Suprapubic skin (tissue), 4 donors: ENCODE measurements at places on chromosomes 11 and 22.

DNA sequence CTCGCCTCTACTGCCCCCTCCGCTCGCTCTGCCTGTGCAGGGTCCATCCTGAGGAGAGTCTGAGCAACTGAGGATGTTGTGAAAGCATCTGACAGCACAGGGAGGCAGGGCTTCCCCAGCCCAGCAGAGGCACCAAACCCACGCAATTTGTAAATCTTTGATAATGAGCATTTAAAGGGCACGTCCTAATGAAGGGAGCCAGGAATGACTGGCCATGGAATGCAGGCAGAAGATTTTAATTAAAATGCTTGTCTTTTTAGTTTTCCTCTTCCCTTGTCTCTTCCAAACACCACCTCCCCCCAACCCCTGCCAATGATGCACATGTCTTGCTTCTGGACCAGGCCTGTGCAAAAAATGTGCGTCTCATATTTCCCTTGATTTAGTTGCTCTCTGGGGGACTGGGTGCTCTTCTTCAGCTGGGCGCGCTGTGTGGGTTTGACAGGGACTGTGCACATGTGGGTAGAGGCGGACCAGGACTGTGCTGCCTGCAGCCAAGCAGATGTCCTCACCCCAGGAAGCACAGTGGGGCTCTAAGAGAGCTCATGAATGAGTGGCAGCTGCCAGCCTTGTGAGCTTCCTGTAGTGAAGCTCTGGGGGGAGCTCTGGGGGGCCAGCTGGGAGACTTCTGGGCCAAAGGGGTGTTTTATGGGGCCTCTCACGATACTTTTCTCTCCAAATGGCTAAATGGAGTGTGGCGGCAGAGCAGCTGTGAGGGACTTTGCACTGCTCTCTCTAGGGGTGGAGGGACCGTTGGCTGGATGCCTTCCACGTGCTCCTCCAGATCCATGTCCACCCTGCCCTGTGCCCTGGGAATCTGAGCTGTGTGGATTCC is 273.5 kb downstream of the ST3GAL4 start:
- DNase-seq = no peak

DNA sequence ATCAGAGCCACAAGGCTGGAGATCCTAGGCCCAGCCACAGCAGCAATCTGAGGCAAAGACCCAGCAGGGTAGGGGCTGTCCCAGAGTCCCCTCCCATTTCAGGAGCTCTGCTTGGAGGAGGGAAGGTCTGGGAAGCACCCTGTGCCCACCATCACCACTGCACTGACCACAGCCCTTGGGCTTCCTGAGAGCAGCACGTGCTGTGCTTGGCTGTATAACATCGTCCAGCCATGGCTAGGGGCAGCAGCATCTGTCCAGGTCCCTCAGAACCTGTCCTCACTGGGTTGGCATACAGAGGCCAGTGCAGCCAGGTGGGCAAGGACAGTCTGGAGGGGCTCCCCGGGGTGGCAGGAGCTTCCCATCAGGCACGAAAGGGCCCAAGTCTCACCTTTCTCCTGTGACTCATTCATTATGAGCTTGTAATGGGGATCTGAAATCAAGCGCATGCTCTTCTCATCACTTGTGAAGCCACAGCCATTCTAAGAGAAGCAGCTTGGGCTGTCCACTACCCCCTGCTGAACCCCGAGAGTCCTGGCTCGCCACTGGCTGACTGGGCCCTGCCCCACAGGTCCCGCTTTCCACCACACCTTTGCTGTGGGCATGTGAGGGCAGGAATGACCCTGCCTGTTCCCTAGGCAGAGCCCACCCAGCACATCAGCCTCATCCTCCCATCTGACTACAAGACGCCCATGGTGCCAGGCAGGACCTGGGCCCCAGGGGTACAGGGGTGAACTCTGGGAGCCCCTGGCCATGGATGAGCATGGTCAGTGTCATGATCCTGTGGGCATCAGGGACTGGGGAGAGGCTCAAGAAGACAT is 83.3 kb downstream of the MED15 start:
- no peak for DNase-seq

DNA sequence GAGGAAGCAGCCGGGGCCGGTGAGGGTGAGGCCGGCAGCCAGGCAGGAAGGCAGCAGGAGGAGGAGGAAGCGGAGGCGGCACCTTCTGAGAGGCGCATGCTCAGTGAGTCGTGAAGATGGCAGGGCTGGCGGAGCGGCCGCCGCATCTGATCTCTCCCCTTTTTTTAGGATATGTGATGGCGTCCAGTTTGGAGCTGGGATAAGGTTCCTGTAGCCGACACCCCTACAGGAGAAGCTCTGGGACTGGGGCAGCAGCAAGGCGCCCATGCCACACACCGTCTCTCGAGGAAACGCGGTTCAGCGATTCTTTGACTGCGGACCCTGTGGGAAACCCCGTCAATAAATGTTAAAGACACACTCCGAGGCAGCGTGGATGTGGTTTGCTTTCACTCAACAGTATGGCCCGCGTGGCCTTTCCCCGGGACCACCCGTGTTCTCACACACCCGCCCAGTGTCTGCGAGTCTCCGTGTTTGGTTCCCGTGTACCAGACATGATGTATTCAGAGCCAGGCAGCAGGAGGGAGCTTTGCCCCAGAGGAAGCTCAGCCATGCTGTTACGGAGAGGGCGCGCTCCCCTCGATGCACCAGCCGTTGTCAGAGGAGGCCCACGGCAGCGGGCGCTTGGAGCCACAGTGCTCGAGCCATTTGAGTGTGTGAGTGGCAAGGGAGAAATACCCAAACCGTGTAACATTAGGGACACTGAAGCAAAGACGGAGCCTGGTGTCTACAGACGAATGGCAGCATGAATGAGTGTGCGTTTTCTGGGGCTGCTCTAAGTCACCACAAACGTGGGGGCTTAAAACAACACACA is 27.7 kb upstream of the PARVB start:
- DNase-seq = peak; percentile 81

DNA sequence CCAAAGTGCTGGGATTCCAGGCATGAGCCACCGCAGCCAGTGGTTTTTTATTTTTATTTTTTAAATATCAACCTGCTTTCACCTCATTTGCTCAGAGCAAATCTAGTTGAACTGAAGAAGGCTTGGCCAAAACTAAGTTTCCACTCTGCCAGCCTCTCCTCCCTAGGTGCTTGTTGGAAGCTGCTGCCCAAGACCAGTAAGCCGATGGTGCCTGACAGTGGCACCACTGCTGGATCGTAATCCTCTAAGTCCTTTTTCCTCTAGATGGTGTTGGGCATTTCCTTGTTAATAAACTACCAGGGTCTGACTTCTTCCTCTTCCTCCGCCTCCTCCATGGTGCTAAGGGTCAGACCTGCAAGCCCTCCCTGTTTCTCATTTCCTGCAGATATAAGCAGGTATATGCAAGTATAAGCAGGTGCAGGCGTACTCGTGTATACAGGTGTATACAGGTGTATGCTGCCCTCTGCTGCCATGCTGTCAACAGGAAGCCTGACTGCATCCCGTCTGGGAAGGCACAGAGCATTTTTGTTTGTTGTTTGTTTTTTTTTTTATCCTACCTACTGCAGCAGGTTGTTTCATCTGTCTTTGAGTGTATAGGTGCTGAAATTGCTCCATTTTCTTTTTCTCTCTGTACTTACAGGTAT is 1.6 kb downstream of the NADSYN1 start:
- peak; percentile 45 for DNase-seq

- no peak for DNase-seq
Measured at GRCh38 chr22:36425977-36426523, 38.3 kb upstream of the MYH9 start.

DNA sequence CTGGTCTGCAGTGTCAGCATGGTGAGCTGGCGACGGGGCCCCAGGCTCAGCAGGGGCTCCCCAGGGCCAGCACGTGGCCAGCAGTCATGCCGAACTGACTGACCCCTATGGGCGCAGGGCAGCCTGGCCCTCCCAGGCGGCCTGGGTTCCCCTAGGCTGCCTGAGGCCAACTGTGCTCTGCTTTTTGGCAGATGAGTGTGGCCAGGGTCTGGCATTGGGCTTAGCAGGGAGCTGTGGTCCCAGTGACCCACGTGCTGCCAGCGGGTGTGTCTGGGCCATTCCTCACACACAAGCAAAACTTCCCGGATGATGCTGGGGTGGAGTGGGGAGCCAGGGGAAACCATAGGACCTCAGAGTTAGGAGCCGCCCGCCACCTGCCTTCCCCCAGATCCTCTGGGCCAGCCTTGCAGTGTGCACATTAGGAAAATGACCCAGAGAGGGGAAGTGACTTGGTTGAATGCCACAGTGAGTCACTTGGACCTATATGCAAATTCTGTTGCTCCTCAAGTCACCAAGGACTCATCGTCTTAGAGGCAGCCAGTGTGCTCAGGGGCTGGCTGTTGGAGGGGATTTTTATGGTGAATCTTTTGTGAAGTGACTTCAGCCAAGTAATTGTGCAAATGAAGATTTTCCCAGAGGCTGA is 6.5 kb downstream of the ADORA2A start:
- no peak for DNase-seq

- peak; percentile 48 for DNase-seq
Measured at GRCh38 chr11:44450295-44450932, 115.0 kb upstream of the CD82 start.

- no peak for DNase-seq
Measured at GRCh38 chr11:47376525-47377371, 1.6 kb downstream of the SPI1 start.

- peak; percentile 65 for DNase-seq
Measured at GRCh38 chr11:21511835-21512440, 680.9 kb upstream of the ANO5 start.

DNA sequence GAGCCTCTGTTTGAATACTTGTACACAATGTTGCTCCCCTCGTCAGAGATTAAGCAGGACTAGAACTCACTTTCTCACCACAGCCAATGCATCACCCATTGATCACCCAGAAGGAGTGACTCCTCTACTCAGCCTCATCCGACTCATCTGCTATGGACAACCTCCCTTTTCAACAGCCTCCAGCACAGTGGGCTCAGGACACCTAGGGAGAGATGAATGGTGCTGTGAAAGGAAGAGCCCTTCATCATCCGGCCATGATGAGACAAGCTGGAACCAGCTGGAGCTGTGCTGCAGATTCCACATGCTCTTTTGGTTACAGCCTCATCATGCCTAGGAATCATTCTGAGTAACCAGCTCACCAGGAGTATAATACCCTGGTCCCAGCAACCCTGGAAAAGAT is 15.5 kb downstream of the C11orf91 start:
- no peak for DNase-seq

DNA sequence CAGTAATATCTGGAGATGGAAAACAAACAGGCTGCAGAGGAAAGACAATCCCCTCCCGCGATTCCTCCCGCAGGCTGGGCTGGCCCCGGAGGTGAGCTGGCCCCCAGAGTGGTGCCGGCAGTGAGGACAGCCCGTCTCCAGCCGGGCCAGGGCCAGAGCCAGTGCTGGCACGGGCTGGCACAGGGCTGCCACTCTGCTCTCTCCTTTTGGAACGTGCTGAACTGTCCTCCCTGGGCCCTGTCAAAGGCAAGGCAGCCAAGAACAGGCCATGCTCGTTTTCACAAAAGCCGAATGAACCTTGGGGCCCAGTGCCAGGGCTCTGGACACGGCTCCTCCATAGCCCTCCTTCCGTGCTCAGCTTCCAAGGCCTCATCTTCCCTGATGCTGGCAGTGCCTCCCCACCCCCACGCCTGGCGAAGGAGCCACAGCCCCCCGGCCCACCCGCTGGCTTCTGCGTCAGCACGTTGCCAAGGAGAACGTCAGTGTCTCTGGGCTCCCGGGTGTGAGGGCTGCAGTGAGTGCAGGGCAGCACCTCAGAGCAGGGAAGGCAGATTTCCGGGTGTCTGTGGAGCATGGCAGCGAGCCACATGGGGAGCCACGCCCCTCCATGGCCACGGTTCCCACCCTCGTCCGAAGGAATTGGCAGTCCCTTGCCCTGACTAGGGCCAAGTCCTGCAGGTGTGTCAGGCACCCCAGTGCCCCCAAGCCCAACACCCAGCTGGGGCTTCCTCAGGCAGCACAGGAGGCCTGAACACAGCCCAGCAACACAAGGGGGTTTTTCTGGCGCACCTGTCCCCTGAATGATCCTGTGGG is 28.6 kb downstream of the GNAZ start:
- no peak for DNase-seq

DNA sequence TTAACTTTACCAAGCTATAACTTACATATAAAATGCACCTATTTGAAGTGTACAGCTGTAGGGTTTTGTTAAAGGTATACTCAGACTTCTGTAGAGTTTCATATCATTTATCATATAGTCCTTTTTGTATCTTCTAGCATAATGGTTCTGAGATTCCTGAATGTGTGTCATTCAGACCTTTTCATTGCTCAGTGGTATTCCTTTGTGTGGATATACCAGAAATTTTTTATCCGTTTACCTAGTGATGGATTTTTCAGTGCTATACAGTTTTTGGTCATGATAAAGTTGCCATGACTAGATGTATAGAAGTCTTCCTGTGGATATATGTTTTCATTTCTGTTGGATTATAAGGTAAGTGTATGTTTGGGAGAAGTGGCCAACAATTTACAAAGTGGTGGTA is 6.3 kb upstream of the PITPNB start:
- no peak for DNase-seq

- no peak for DNase-seq
Measured at GRCh38 chr22:49010070-49010863, 817.4 kb downstream of the BRD1 start.

DNA sequence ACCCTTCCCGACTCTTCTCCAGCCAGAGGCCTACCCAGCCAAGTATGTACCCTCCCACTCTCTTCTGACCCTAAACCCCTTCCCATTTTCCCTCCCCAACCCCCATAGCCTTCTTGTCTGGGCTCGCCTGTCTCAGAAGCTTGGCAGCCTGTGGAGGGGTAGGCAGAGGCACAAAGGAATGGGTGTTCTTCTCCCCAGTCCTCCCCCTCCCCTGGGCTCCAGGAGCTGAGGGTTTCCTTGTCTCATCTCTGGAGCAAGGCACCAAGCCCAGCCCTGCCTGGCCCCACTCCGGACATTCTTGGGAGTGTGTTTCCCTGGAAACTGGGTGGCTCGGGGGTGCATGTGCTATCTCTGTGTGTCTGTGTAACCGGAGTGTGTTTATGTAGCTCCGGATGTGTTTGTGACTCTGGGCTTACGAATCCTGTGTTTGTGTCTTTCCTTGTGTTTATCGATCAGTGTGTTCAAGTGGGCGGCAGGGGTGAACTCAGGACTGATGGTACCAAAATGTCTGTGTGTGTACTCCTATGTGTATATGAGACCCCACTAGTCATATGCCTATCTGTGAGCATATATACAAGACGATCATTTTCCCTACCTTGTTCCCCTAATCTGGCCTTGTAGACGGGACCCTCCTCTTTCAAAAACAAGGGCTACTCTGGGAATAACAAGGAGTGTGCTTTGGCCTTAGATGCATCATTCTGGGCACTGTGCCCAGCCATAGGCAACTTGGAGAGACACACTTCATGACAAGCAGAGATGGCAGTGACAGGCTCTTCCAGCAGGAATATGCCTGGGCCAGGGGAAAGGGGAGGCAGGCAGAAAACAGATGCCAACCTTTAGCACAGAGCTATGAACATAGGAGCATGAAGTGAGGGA is 10.9 kb downstream of the PHLDB1 start:
- DNase-seq = peak; percentile 84

DNA sequence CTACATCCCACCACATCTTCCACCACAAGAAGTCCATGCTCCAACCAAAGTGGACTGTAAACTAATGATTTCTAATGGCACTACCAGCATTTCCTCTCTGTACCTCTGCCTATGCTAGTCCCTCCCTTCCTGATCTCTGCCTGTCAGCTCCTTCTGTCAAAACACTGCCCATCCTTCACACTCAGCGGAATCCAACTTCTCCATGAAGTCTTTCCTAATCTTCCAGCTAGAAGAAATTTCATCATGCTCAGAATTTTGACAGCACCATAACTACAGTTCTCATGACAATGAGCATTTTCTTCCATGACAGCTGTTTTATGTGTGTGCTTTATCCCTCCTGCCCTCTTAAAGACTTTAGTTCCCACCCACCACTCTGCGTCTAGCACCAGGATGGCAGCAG is 111.4 kb downstream of the SERGEF start:
- no peak for DNase-seq
